A549 treated with RU486 at 1 μM for 4 hours (cell line): ENCODE measurements at places on chromosomes 3 and 15. TPM values are rescaled to one million over a fixed set of nuclear protein-coding genes. Genes with fewer than 3 reads are reported as not detected.

Gene PRICKLE2
- 1.5 to 2.6 TPM (median 2.3 TPM) in 5 replicates for total RNA-seq

Gene GABRR3
- total RNA-seq, result not detected in 5 replicates

Gene TF
- 0.46 to 5.4 TPM (median 1.3 TPM) in 5 replicates for total RNA-seq

Gene HACD2
- 21.0 to 39.3 TPM (median 36.3 TPM) in 5 replicates for total RNA-seq

Gene GALNT15
- total RNA-seq, result 0.02 to 0.14 TPM (median 0.07 TPM) in 3 of 5 replicates, not detected in the others

Gene CASR
- not detected in 5 replicates for total RNA-seq

Gene CCDC191
- 1.5 to 1.9 TPM (median 1.7 TPM) in 5 replicates for total RNA-seq

Gene TEX9
- 1.7 to 5.9 TPM (median 4.8 TPM) in 5 replicates for total RNA-seq

Gene CHSY1
- total RNA-seq, result 19.6 to 31.6 TPM (median 27.4 TPM) in 5 replicates

Gene CAND2
- total RNA-seq, result 0.31 to 0.45 TPM (median 0.40 TPM) in 5 replicates

Gene GOLGA8R
- total RNA-seq, result 0.14 to 0.37 TPM (median 0.16 TPM) in 4 of 5 replicates, not detected in the other

Gene SLC28A2
- not detected in 5 replicates for total RNA-seq

Gene GOLIM4
- total RNA-seq, result 18.9 to 23.4 TPM (median 21.3 TPM) in 5 replicates
